NCI-H1105 (cell line): ENCODE measurements at places on chromosomes 7 and 10.

- no peak for DNase-seq
These were observed 41.5 kb upstream of the GATA3 start for GRCh38 chr10:8013006-8013405.

GRCh38 chr10:106396192-106396591 lies 768.3 kb downstream of the SORCS1 start:
- DNase-seq = no peak

DNA sequence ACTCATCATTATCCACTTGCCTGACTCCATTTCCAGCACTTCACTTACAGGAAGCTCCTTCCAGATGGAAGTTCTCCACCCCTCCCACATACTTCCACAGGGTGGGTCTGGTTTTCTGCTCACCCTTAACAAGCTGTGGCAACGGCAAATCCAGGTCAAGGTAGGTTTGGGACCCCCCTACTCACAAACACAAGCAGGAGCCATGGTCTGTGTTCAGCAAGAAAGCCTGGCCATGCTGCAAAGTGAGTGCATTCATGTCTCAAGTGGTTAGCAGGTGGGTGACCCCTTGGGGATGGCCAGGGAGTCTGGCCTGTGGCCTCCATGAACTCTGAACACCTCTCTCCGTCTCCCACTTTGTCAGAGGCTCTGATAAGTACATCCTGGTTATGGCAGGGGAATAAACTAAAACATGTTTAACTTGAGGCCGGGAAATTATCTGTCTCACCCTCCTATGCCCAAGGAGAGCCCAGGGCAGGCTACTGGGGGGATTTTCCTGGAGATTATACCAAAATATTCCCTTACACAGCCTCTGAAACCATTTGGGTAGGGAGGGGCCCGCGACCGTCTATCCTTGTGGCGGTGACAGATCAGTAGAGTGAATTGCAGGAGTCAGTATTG lies 844 bp downstream of the XPNPEP1 start:
- no peak for DNase-seq

DNA sequence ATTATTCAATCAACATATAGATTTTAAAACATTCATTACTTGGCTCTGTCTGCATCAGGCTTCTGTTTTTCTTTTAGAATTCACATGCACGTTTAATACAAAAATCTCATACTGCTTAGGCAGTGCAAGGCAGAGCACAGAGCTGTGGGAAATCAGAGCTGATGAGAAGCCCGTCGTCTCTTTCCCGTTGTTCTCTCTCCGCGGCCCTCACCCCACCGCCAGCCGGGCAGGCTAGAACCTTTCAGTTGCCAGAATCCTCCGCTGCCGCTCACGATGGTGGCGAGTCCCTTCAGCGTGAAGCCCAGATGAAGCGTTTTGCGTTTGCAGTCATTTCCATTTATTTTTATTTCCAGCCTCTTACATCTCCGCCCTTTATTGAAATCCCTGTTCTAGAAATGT lies 648.2 kb downstream of the SDK1 start:
- DNase-seq = no peak
